ENCODE measurements at places on chromosomes 11 and 22.

DNA sequence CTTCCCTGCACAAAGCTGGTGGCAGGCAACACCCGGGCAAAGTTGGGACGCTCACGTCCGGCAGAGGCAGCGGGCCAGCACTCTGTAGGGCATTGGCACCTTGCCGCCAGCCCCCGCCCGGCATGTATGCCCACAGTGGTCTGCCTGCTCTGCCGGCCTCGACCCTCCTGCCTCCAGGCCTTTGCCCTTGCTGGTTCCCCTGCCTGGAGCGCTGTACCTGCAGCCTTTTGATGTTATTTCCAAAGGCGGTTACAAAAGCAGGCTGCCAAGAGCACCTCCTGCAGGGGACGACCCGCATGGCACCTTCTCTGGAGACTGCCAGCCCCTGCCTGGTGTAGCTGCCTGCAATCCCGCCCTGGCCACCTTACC is 56.5 kb upstream of the SHISAL1 start:
- DNase-seq, result no peak

DNA sequence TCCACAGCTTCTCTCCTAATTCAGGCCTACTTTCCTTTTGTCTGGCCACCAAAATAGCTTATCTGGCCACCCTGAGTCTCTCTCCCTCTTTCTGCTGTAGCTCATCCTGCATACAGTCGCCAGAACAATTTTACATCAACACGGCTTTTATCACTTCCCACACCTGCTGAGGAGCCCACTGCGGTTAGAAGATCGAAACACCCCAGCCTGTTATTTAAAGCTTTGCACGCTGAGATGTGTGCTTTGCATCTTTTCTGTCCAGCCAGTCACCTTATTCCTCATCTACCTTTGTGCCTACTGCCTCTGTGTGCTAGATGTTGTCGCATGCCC is 96.0 kb downstream of the COMMD9 start:
- no peak for DNase-seq

DNA sequence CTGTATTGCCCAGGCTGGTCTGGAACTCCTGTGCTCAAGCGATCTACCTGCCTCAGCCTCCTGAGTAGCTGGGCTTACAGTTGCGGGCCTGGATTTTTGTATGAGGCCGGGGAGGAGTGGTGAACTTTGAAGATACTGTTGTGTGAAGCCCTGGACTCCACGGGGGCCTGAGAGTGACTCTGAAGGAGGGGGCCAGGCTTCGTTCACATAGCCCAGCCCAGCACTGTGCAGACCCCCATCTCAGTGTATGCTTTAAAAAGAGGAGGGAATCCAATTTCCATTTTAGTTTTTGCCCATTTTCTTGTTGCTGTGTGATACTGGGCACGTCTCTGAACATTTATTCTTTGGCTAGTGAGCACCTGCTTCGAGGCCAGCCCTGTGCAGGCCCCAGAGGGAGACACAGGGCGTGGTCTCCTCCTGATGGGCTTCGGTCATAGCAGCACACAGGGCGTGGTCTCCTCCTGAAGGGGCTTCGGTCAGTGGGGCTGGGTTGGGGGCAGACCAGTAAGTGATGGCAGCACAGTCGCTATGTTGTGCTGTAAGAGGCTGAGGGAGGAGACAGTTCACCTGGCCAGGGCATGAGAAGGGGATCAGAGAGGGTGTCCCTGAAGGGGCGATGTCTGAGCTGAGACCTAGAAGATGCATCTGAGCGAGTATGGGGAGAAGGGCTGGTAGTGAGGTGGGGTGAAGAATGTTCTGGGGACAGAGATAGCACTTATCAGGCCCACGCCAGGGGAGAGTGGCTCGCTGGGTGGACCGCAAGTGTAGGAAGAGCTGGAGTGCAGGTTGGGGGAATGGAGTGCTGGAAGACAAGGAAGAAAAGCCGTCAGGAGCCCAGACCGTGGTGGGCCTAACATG is 14.0 kb downstream of the SAMM50 start:
- no peak for DNase-seq

GRCh38 chr22:19079691-19080090 is 42.5 kb downstream of the DGCR2 start:
- DNase-seq, result no peak

DNA sequence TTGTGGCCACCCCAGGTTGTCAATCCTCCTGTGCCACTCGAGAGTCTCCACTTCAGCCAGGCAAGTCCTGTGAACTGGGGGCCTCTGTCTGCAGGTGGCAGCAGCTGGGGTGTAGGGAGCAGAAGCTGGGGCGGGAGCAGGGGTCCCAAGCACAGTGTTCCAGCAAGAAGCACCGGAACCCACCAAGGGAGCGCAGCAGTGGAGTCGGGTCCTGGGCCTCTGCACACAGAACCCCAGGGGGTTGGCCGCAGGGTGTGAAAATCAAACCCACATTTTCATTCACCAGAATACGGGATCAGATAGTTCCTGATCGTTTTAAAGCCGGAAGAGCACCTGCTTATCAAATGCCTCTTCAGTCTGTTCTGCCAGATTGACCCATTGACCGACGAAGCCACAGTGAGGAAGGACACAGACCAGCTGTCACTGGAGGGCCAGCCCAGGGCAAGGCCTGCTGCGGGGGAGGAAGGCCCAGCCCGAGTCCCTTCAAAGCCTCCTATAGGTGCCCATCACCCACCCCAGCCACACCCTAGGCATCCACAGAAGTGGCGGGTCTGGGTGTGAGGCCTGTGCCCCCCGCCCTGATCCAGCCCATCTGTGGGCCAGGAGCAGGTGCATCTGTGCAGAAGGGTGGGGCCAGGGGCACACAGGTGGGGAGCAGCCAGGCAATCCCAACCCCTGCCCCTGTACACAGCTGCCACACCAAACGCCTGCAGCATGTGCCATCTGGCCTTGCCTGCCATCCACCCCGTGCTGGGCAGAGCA is 34.1 kb downstream of the RSPH14 start:
- no peak for DNase-seq

GRCh38 chr11:128813729-128814128 is 53.4 kb downstream of the KCNJ1 start:
- DNase-seq, result no peak

DNA sequence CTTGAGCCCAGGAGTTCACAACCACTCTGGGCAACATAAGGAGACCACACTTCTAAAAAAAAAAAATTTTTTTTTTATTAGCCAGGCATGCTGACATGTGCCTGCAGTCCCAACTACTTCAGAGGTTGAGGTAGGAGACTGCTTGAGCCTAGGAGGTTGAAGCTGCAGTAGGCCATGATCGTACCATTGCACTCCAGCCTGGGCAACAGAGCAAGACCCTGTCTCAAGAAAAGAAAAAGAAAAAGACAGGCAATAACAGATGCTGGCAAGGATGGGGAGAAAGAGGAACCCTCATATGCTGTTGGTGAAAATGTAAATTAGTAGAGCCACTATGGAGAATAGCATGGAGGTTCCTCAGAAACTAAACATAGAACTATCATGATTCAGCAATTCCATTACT is 64.8 kb downstream of the PAK1 start:
- DNase-seq, result no peak

GRCh38 chr11:74840486-74840885 is 91.8 kb downstream of the RNF169 start:
- DNase-seq, result no peak

- no peak for DNase-seq
These were observed 3.0 kb upstream of the RFPL3 start for GRCh38 chr22:32354360-32355351.

GRCh38 chr11:77062924-77063323 is 3.8 kb upstream of the CAPN5 start:
- DNase-seq, result no peak

GRCh38 chr11:39442177-39442576 is 2017.3 kb downstream of the LRRC4C start:
- DNase-seq, result no peak

- no peak for DNase-seq
These were observed 56.4 kb downstream of the IGLL1 start for GRCh38 chr22:23523713-23524112.

DNA sequence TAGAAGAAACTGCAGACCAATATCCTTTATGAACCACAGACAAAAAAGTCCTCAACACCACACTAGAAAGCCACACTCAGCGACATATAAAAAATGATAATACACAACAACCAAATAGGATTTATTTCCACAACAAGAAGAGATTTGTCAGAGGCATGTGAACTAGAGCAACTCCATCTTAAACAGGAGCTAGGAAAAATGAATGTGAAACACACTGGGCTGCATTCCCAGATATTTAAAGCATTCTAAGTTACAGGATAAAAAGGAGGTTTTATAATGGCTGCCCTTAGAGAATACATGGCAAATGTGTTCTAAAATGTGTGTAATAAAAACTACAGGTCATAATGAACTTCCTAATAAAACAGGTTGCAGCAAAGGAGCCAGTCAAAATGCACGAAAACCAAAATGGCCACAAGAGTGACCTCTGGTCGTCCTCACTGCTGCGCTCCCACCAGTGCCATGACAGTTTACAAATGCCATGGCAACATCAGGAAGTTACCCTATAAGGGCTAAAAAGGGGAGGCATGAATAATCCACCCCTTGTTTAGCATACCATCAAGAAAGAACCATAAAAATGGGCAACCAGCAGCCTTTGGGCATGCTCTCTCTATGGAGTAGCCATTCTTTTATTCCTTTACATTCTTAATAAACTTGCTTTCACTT is 21.8 kb downstream of the XKR3 start:
- no peak for DNase-seq

GRCh38 chr11:117410861-117411710 is 83.4 kb downstream of the CEP164 start:
- no peak for DNase-seq

DNA sequence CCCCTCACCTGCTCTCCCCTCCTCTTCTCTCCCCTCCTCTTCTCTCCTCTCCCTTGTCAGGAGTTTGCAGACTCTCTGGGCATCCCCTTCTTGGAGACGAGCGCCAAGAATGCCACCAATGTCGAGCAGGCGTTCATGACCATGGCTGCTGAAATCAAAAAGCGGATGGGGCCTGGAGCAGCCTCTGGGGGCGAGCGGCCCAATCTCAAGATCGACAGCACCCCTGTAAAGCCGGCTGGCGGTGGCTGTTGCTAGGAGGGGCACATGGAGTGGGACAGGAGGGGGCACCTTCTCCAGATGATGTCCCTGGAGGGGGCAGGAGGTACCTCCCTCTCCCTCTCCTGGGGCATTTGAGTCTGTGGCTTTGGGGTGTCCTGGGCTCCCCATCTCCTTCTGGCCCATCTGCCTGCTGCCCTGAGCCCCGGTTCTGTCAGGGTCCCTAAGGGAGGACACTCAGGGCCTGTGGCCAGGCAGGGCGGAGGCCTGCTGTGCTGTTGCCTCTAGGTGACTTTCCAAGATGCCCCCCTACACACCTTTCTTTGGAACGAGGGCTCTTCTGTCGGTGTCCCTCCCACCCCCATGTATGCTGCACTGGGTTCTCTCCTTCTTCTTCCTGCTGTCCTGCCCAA is 1.9 kb upstream of the CNIH2 start:
- DNase-seq, result no peak

DNA sequence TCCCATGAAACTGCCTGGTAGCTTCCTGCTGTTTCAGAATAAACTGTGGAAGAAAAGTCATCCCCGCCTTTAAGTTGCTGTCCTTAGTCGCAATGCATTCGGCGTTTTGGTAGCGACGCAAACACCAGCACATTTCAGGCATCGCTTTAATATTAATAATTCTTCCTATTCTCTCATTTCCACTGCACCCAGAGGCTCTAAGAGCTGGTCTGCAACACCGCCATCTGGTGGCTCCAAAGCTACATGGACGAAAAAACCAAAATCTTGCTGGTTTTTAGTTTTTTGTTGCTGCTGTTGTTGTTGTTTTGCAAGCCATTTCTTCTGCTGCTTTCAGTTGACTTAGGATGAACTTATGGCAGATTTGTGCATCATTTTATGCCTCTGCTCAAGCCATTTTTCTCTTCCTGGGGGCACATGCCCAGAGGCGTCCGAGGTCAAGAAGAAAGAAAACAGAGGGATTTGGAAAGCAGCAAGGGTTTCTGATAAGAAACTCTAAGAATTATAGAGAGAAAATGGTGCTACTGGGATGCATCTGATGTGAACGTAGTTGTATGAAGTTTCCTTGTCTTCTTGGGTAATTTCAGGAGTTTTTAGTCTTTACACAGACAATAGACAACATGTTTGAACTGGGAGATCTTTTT is 345.4 kb upstream of the KIRREL3 start:
- DNase-seq, result no peak

All from activated effector memory CD4-positive, alpha-beta T cell treated with Interleukin-2 at 50 U/mL for 16 hours (primary cell).